Trophoblast cell (in vitro differentiated cells and primary cell): ENCODE measurements at places on chromosomes 12 and 14.

- peak; percentile 74 for DNase-seq
Observed at GRCh38 chr14:76872796-76873432, 46.7 kb downstream of the LRRC74A start.

DNA sequence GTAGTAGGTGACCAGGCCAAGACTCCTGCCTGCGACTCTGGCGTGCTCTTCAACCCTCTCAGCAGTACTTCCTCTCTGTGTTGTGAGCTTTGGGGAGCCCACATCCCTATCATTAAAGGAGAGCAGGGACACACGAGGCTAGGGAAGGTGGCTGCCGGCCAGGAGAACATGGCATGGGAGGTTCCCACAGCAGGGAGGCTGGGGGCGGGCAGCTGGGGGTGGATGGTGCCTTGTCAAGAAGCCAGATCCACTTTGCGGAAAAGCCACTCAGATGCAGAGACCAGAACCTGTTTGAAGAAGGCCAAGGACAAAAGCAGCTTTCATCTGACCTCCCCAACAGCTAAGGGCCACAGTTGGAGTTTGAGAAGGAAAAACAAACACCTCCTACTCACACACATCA is 198.6 kb downstream of the BCL11B start:
- no peak for DNase-seq

- DNase-seq, result no peak
Observed at GRCh38 chr14:56888274-56888673, 78.0 kb upstream of the OTX2 start.

DNA sequence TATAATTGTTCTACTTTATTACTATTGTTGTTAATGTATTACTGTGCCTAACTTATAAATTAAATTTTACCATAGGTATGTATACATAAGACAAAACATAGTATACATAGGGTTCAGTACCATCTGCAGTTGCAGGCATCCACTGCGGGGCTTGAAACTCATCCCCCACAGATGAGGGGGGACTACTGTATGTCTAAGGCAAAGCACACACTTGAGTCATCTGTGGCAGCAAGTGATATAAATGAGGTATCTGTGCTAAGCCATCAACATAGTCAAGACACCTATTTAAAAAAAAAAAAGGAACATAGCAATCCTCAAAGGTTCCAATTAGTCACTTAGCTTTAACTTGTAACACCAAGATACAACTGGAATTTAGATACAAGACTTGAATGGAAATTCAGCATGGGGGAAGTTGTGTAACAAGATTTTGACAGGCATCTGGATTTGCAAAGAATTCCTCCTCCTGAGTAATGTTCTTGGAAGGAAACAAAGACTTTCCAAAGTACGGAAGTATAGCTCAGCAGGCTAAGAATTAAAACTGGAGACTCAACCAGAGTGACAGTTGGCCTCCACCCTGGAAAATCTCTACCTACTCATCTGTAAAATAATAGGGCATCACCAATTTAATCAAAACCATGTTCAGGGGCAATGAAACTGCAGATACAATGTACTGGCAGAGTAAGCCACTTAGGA is 14.9 kb downstream of the DCAF5 start:
- DNase-seq, result peak; percentile 78

DNA sequence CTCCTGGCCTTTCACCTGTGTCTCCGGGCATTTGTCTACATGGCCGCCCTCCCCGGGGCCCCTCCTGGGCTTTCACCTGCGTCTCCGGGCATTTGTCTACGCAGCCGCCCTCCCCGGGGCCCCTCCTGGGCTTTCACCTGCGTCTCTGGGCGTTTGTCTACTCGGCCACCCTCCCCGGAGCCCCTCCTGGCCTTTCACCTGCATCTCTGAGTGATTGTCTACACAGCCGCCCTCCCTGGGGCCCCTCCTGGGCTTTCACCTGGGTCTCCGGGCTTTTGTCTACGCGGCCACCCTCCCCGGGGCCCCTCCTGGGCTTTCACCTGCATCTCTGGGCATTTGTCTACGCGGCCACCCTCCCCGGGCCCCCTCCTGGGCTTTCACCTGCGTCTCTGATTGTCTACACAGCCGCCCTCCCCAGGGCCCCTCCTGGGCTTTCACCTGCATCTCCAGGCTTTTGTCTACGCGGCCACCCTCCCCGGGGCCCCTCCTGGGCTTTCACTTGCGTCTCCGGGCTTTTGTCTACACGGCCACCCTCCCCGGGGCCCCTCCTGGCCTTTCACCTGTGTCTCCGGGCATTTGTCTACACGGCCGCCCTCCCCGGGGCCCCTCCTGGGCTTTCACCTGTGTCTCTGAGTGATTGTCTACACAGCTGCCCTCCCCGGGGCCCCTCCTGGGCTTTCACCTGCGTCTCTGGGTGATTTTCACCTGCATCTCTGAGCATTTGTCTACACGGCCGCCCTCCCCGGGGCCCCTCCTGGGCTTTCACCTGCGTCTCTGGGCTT is 68.0 kb upstream of the GALNT9 start:
- DNase-seq, result no peak

- DNase-seq, result peak; percentile 56
Observed at GRCh38 chr14:91286530-91286937, 42.0 kb upstream of the GPR68 start.

DNA sequence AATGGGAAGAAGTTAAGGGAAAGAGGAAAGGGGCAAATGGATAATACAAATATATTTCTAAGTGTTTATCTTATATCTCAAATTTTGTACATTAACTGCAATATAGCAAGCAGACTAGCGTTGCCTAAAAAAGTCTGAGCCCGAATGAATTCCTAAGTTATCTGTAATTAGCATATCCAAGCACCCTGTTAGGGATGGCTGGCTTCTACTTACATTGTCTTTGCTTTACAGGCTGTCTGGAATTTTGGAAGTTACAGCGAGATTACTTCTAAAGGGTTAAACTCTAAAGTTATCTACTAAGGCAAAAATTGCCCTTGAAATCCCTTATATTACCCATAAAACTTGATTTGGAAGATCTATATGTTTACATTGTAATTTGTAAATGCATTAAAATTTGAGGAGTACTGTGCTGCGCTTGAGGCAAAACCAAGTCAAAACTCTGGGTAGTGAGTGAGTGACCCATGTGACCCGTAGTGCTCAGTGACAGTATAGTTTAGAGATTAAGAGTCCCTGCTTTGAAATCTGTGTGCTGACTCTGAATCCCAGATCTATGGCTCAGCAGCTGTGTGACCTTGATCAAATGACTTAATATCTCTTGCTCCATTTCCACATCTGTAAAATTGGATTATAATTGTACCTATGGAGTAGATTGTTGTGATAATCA is 17.3 kb upstream of the LIN7A start:
- no peak for DNase-seq

DNA sequence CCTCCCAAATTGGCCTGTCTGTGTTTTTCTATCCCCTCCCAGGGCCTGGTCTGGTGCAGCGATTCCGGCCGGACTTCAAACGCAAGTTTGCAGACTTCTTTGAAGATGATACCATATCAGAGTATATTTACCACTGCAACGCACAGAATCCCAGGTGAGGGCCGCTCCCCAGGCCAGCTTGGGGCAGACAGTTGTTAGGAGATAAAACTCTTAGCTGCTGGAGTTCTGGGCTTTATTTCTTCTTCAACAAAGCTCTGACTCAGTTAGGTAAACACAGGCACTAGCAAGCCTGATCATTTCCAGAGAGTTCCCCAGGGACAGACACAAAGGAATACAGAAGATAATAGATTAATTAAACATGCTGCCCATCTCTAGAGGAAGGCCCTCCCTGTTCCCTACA is 8.3 kb downstream of the ABHD4 start:
- DNase-seq, result no peak

DNA sequence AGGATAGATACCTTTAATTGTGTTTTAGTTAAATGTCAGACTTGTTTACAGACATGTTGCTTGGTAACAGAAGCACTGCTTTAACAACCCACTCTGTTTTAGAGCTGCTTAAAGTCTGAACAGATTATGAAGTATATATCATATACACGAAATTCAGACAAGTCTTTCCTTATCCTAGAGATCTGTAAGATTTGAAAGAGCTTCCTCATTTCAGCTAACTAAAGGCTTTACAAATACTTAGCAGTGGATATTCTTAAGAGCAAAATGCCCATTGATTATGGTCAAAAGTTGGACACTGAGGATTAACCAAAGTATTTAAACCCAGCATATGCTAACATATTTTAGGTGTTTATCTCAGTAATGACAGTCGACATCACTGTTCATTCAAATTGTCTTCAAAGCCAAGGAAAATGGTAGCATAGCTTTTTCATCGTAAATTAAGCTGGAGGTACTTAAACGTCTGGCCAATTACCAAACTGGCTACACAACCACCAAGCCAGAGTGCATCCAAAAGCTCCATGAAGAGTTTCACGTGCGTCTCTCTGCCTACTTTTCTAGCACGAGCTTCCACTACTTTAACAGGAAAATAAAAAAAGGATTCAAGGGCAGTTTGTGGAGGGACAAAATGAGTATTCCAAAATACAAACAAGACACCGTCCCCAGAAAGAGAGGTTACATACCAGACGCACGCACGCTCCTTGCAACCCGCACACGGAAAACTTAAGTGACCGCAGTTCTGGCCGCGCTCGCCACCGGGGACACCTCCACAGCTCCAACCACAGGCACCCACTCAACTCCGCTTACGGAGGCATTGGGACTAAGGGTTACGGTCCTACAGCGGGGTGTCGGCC is 565 bp downstream of the CEP83 start:
- DNase-seq, result peak; percentile 11

- DNase-seq, result peak; percentile 33
Observed at GRCh38 chr12:111758120-111758561, 8.6 kb upstream of the ALDH2 start.

GRCh38 chr14:56666294-56666693 is 86.7 kb downstream of the TMEM260 start:
- peak; percentile 79 for DNase-seq

- no peak for DNase-seq
Observed at GRCh38 chr14:97138801-97139200, 341.6 kb downstream of the VRK1 start.

GRCh38 chr14:100523843-100524169 is 63.4 kb downstream of the BEGAIN start:
- DNase-seq, result no peak

GRCh38 chr14:103607822-103608221 is 21.2 kb upstream of the KLC1 start:
- no peak for DNase-seq
